GM12891 (cell line): ENCODE measurements at places on chromosomes 4 and X.

- DNase-seq, result no peak
These were observed 996.8 kb downstream of the PCDH19 start for GRCh38 chrX:99413317-99413716.

DNA sequence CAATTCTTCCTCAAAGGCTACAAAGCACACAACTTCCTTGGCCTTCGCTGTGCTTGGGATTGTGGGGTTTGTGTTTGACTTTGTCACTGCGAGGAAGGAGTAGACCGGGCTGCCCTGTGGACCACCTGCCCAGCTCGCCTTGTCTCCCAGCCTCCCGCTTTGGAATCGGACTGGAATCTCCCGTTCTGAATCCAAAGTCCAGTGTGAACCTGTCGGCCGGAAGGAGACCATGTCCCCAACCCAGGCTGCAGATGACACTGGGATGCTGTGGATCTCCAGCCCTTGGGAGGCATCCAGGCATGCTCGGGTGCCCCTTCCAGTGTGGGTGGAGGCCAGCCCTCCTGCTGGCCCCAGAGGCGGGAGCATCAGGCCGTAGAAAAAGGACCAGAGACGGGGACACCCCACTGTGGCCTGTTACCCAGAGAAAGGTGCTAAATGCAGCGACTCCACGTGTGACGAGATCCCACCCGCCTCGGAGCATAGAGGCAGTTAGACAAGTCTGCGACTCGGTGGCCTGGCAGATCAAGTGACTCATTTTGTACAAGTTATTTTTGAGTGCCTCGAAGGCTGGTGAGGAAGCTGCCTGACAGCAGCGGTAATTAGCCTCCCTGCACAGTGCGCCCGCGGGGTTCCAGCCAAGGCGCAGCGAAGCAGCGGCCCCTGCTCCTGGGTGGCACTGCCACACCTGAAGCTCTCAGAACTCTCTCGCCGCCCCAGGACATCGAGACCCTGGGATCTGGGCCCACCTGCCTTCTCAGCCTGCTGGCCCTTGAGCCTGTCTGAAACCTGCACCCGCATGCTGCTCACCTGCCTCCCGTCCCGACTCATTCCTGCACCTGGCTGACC is 57.5 kb downstream of the ADRA2C start:
- DNase-seq, result no peak

DNA sequence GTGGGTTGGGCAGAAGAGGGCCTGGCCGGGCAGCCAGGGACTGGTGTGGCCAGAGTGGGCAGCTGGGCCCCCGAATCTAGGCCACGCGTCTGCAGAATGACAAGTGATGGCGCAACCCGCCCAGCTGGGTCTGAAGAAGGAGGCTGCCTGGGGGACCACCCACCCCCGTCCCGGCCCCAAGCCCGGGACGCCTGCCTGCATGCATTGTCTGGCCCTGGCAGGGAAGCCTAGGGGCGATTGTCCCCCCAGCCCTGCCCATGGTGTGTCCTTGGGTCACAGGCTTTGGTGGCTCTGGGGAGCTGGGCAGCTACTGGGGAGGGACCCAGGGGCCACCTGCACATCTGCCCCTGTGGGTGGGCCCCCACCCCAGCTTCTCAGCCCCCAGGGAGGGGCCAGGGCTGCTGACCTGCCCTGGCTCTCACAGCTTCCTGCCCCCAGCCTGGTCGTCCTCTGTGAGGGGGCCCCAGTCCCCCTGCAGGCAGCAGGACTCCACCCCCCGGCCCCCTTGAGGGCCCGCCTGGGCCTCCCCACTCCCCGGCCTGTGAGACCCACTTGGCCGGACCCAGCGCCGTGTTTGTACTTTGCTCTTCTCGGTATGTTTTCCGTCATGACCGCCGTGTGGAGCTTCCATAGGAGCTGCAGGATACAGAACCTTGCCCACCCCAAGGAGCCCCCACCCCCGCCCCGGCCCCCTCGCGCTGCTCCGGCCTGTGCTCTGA is 4.9 kb downstream of the FGFR3 start:
- DNase-seq, result no peak

GRCh38 chrX:69046996-69047490 is 118.2 kb downstream of the PJA1 start:
- DNase-seq, result no peak

GRCh38 chr4:6794189-6794588 is 11.7 kb downstream of the KIAA0232 start:
- no peak for DNase-seq

GRCh38 chrX:9897761-9898161 is 69.4 kb upstream of the CLDN34 start:
- no peak for DNase-seq

DNA sequence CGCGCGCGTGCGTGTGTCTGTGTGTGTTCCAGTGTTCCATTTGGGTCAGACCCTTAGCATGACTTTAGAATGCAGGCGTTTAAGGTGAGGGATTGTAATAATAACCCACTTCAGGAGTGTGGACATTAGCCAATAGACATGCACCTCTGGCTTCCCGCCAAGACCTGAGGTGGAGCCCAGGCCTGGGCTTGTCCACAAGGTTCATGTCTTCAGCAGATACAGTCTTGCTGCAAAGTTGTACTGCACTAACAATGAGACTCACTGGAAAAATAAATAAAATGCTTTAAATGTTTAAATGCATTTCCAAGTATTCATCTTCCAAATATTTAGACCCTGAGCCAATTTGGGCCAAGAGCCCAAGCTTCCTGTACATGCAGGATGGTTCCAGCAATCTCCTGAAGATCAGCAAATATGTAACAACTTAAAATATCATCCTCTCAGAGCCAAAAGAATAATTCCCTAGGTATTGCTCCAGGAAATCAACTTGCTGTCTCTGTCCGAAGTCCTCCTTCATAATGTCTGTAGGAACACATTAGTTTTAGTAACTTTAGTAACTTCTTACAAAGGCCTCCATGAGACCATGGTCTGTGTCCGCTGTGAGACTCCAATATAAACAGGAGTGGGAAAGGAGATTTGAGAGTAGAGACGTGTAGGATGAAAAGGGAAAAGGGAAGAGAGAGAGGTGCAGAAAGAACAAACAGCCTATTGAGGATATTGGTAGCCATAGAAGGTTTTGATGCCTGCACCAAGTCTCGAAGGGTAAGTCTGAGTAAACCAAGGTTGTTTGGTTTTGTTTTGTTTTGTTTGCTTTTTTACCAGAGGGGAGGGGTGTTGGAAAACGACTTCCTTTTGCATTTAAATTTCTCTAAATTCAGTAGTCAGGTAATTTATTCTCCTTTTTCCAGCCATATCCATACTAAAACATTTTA is 98.5 kb upstream of the KLF3 start:
- DNase-seq, result no peak

- no peak for DNase-seq
These were observed 361.8 kb downstream of the TEX13C start for GRCh38 chrX:125681507-125681906.

DNA sequence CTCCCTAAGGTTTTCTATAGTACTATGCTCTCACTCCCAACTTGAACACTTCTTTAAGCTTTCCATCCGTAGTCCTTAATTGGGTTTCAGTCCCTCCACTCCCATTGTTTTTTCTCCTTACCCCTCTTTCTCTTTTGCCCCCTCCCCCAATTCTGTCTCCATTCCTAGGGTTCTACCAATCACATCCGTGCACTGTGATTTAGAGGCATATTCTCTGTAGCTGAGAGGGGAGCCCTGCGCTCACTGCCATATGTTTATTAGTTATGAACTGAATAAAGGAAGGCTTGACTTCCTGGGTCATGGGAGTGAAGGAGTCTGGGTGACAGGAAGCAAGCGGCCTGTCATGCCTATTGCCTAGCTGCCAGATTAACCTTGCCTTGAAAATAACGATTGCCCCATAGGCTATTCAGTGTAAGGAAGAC is 471 bp downstream of the MCTS1 start:
- DNase-seq, result peak; percentile 8

DNA sequence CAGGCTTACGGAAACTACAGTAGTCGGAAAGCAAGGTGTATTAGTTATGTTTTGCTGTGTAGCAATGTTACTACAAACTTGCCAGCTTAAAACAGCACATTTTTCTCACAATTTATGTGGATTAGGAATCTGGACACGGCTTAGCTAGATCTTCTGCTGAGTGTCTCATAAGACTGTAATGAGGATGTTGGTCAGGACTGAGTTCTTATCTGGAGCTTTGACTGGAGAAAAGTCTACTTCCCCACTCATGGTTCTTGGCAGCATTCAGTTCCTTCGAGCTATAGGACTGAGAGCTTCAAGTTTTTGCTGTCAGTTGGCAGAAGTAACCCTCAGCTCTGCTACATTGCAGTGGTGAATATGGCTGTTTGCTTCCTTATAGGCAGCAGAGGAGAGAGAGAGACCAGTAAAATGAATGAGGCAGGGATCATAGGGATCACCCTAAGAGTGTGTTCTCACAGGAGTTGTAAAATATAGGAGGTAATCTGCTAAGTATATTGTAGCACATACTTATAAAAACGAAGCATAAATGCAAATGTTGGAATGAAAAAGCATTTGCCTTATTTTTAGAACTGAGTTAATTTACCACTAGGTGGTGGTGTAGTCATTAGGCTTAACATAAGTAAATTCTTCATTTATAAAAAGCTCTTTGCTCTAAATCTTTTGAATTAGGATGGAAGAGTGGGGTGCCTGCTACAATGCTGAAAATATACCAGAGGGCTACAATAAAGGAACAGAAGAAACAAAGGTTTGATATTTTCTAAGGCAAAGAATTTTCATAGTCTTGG is 38.6 kb downstream of the ALG13 start:
- DNase-seq, result no peak

DNA sequence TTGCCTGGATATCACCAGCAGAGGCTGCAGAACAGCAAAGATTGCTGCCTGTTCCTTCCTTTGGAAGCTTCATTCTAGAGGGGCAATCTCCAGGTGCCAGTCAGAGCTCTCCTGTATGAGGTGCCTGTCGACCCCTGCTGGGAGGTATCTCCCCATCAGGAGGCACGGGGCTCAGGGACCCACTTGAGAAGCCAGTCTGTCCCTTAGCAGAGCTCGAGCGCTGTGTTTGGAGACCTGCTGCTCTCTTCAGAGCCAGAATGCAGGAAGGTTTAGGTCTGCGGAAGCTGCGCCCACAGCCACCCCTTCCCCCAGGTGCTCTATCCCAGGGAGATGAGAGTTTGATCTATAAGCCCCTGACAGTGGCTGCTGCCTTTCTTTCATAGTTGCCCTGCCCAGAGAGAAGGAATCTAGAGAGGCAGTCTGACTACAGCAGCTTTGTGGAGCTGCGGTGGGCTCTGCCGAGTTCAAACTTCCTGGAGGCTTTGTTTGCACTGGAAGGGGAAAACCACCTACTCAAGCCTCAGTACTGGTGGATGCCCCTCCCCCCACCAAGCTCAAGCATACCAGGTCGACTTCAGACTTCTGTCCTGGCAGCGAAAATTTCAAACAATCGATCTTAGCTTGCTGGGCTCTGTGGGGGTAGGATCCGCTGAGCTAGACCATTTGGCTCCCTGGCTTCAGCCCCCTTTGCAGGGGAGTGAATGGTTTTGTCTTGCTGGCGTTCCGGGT is 57.9 kb downstream of the DKK2 start:
- DNase-seq, result no peak

GRCh38 chr4:40630335-40631021 is 814 bp upstream of the RBM47 start:
- DNase-seq, result peak; percentile 49

DNA sequence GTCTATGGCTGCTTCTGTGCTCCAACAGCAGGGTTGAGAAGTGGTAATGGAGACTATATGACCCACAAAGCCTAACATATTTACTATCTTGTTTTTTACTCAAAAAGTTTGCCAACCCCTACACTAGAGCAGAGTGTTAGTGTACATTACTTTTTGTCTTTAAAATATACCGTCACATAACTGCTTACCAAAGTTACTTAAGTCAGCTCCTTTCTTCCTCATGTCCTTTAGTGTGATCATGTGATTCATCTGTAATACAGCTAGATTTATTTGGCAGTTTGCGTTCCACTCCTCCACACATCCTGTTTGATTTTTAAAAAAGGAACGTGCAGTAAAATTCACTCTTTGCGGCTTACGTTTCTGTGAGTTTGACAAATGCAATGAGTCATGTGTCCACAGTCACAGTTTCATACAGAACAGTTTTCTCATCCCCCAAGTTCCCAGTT is 162.4 kb upstream of the GPRIN3 start:
- DNase-seq, result no peak

DNA sequence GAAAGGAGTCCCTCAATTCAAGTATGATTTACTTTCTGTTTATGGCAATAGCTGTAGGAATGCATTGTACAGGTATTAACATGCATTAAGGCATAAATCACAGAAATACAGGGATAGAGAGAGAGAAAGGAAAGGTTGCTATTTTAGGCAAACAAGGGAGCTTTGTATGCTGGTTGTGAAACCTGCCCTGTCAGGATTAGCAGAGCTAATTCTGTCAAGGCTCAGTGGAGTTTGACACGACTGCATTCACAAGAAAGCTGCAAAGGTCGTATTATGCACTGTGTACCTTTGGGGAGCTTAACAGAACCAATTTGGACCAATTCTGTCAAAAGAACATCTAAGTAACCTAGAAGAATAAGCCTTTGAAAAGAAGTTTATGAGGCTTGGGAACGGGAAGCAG is 239.3 kb downstream of the GRIA2 start:
- DNase-seq, result no peak

DNA sequence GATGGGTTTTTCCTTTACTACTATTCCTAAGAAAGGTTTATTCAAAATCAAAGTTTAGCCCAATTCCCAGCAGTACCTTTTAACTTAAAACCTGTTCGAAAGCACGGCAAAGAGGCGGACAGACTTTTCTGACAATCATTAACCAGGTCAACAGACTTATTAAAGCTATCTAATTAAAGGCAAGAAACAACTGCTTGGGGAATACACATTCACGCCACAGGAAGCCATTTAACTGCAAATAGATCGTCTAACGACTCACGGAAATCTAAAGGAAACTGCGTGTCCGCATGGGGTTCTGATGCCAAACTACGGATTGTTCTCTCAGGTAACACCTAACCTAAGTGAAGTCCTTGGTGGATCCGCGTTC is 663 bp upstream of the USP53 start:
- DNase-seq, result no peak

GRCh38 chr4:3709846-3710441 is 56.2 kb upstream of the ADRA2C start:
- no peak for DNase-seq

GRCh38 chr4:93384241-93384640 is 444.3 kb upstream of the ATOH1 start:
- no peak for DNase-seq

GRCh38 chr4:80096175-80096850 is 23.3 kb upstream of the ANTXR2 start:
- DNase-seq, result no peak

GRCh38 chr4:78693777-78694456 is 82.2 kb upstream of the BMP2K start:
- DNase-seq, result no peak

DNA sequence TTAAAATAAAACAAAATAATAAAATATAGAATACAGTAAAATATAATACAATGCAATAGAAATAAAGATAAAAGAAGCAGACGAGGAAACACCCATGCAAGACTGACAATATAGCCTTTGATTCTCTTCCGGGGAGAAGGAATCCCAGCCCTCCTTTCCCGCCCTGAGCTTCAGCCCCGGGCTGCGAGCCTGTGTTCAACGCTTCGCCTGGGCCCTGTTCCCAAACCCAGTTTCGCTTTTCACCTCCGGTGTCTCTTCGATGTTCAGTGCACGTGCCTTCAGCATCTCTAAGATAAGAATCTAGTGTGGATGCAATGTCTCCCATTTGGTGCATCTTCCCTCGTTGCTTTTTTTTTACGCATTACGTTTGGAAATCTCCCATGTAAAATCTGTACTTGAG is 38.4 kb upstream of the ARSD start:
- DNase-seq, result no peak

GRCh38 chr4:16194214-16194613 is 32.1 kb downstream of the TAPT1 start:
- DNase-seq, result no peak
